ENCODE measurements at places on chromosomes 16 and 17.

DNA sequence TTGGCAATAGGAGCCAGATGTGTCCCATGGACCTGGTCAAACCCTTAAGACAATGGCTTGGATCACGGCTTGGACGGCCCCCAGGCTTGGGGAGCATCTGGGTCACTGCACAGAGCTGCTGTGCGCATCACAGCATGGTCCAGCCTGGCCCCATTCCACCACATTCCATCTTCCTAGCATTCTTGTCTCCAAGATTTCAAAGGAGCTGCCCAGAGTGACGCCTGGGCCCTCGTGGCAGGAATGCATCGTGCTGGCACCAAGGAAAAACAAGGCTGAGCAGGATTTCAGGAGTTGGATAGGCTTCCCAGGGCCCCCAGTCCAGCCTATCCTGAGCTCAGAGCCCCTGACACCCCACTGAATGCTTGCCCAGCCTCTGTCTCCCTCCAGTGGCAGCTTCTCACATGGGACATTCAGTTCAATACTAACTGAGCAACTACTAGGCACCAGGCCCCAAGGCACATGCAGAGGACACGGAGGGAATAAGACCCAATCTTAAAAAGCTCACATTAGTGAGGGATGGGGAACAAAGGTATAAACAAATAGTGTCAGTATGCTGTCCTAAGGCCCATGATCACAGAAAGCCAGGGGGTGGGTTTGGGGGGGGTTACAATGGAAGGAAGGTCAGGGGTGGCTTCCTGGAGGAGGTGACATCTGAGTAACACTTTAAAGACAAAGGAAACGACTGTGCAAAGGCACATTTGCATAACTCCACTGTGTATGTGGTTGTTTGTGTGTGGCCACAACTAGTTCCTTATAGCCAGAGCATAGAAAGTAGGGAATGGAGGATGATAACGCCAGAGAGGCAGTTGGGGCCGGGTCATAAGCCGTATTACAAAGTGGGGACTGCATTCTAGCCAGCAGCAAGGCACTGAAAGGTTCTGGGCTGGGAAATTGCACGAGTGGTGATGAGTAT, 34.1 kb downstream of the TK2 start:
- DNase-seq, result no peak

DNA sequence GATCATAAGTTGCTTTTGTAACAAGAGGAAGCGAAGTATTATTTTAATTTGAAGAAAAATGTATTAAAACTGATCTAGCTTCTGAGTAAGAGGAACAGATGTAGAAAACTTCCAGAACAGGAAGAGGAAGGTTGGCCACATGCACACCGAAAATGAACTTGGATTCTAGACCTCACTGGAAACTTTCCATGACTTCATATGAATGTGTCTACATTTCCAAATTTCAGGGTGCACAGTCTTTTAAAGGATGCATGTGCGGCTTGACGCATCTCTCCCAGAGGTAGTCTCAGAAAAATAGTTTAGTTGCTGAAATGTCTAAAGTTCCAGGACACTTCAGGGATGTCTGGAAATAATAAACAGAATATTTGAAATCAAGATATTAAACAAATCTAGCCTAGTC, 275.1 kb upstream of the MYOCD start:
- DNase-seq, result no peak

GRCh38 chr16:54628796-54629625, 301.7 kb upstream of the IRX5 start:
- DNase-seq, result no peak

DNA sequence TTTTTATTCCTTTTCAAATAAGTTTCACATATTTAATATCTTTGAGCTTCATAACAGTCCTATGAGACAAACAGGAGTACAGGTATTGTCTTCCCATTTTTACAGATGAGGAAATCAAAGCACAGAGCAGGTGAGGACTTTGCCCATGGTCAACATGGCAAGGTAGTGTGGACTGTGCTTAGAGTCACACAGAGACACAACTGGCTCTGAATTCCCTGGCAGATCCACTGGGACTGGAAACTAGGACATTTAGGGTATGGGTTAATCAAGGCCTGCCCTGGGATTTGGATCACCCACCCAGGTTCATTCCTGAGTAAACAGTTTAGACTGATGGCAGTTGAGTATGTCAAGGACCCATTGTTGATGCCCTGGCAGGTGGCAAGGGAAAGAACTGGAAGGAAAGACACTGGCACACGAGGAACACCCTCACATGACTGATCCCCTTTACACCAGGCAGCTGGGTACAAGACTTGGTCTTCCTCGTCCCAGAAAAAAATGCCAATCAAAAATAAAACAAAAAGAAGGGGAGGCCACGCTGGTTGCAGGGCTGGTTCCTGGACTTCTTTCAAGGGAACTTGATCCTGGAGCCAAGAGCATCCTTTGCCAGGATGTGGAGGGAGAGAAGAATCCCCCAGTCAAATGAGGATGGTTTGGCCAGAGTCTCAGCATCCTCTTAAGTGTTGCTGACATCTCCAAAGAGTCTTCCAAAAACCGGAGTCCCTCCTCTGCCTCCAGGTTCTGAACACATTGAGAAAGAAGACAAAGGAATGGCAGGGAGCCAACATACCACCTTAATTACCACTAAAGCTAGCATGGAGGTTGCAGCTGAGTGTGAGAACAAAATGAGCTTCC, 34.9 kb downstream of the CHD9 start:
- DNase-seq, result no peak

DNA sequence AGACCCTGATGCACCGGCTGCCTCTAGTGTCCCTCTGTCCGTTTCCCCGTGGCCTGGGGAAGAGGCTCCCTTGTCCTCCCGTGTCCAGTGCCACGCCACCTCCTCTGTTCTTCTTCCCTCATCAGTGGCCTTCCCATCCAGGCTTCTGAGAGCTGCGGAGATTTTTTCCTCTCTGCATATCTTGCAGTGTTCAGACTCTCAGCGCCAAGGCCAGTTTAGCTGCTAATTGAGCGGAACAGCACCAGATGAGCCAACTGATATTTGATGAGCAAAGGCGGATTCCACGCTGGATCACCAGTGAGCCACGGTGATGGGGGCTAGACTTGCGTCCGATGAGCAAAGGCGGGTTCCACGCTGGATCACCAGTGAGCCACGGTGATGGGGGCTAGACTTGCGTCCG, 257.6 kb downstream of the FOXL1 start:
- DNase-seq, result no peak

DNA sequence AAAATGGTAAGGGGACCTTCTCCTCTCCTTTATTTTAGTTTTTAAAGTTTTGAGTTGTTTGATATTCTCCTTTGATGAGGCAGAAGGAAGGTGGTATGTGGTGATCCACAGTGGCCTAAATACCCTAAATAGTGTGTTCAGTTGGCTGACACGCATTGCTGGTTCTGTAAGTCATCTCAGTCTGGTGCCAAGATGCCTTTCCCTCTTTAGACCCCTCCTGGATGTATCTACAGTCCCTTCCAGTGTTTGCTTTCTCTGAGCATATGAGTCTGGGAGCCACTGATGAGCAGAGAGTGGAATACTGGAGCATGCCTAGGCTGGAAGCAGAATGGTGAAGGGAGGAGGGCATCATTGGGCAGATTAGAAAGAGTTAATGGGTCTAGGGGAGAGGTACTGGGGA, 64.5 kb downstream of the NEUROD2 start:
- DNase-seq, result no peak

DNA sequence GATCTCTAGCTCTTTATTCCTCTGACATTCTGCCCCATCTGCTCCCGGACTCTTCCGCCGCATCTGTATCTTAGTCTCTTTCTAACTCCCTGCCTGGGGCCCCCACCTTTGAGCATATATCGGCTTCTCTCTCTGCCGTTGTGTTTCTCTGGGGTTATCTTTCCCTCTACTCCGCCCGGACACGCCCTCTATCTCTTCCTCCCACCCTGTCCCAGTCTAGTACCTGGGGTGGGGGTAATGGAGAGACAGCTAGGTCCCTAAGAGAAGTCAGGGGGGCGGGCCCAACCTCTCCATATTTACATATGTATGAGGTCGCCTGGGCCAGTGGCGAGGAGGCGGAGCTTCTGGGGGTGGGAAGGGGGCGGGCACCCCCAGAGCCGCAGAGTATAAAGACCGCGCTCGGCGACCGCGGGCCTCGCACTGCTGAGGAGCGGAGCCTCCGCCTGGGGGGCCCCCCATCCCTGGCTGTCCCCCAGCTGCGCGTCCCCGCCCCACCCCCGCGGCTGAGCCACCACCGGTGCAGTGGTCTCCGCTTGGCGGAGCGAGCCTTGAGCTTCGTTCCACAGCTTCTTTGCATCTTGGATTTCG, at the start of gene ATP1B2:
ATP1B2 (plus strand) TSS at position 418 of the 588 bp plus-strand sequence. CDS start 593 bp downstream, outside the sequence.
- no peak for DNase-seq

GRCh38 chr17:40561871-40562611, 3.2 kb downstream of the CCR7 start:
- DNase-seq, result no peak

DNA sequence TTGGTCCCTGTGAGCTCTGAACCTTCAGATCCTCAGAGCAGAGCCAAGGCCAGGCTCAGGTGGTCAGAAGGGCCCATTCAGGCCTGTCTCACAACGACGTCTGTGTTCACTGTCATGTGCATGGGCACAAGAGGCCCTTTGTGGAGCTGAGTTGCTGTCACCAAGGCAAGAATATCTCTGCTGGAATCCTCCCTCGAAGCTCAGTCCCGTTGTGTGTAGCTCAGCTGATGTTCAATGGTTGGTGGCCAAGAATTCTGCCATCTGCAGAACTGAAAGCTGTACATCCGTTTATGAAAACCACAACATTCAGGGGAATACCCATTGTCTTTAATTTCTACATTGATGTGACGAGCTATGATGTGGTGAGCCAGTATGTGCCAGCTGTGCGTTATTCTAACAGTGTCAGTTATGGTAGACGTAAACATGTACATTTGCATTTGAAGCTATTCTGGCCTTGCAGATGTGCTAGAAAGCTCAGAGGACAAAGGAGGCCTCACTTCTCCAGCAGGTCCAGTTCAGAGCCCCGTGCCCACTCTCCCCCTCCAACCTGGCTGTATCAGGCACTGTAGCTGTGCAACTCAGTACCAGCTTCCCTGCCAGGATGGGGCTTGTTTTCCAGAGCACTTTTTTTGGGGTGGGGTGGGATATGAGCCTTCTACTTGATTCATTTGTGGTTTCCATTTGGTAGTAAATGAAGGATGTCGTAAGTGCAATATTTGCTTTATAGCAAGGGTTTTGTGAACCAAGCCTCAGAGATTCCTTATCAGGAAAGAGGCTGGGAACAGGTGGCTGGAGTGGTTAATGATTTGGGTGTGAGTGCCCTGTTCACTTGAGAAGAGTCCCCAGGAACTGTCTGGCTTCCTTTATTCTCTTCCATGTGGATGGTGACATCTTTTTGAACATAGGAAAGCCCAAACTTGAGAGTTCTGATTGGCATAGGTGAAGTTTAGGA, 56.1 kb downstream of the B9D1 start:
- DNase-seq, result no peak

DNA sequence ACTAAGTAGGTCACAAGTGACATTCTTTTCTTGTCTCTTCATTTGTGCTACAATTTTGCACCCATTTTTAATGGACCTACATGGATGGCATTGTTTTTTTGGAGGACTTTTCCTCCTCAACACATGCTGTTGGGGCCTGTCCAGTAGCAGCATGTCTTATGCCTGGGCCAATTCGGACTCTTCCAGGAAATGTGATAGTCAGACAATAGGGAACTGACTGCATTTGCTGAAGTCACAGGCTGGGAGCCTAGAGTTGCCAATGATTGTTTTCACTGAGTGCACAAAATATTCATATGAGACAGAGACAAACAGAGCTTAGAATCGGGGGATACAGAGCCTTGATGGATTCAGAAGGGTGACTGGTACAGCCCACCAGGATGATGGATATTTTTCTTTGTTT, 867.3 kb upstream of the GOT2 start:
- no peak for DNase-seq

DNA sequence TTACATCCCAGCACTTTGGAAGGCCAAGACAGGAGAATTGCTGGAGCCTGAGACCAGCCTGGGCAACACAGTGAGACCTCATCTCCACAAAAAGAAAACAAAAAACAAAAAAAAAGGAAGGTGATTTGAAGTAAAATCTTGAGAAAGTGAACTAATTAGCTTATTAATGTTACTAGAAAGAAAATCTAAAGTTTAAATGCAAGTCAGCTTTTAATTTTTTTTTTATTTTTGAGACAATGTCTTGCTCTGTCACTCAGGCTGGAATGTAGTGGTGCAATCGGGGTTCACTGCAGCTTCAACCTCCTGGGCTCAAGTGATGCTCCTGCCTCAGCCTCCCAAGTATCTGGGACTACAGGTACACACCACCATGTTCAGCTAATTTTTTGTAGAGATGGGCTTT, 3.5 kb upstream of the CTCF start:
- no peak for DNase-seq

GRCh38 chr17:79255456-79255855, 180.8 kb downstream of the ENGASE start:
- no peak for DNase-seq

DNA sequence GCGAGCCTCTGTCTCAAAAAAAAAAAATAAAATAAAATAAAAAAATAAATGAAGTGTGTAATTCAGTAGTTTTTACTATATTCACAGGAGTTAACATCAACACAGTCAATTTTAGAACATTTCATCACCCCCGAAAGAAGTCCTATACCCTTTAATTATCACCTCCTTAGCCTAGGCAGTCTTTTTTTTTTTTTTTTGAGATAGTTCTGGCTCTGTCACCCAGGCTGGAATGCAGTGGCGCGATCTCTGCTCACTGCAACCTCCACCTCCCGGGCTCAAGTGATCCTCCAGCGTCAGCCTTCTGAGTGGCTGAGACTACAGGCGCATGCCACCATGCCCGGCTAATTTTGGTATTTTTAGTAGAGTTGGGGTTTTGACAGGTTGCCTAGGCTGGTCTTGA, 150.7 kb downstream of the SNX29 start:
- DNase-seq, result no peak

DNA sequence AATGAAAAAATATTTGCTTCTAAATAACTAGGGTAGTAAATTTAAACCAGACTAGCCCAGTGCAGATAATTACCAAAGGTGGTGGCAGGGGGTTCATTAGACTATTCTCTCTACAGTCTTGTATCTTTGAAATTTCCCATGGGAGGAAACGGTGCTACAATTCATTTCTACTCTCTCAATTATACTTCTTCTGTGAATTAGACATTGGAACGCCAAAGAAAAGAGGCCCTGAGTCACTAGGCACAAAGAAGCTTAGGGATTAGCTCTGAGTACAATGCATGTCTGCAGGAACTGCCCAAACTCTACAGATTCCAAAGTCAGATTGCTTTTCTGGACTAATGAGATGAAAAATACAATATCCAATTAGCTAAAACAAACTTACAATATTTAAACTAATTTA, 30.7 kb upstream of the ARL6IP1 start:
- DNase-seq, result no peak

- no peak for DNase-seq
Observed at GRCh38 chr17:6530324-6530920, 25.9 kb downstream of the PITPNM3 start.

- DNase-seq, result no peak
Observed at GRCh38 chr17:42886283-42887176, 14.1 kb upstream of the G6PC1 start.
